ENCODE measurements at places on chromosomes 5 and 9.

DNA sequence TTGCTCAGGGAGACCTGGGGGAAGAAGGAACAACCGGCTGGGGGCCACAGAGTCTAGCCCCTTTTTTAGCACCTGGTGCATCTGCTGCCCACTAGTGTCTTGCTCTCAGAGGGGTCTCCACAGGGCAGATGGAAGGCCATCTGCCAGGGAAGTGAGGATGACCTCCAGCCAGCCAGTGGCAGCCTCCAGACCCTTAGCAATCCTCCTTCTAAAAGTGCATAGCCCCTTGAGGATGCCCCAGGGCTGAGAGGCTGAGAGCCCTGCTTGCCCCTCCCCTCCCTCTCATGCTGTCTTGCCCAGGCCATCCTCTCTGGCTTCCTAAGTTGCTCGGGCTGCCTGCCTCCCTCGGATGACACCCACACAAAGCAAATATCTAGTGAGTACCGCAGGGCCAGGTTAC, 81.5 kb upstream of the PANK3 start:
- no peak for DNase-seq

DNA sequence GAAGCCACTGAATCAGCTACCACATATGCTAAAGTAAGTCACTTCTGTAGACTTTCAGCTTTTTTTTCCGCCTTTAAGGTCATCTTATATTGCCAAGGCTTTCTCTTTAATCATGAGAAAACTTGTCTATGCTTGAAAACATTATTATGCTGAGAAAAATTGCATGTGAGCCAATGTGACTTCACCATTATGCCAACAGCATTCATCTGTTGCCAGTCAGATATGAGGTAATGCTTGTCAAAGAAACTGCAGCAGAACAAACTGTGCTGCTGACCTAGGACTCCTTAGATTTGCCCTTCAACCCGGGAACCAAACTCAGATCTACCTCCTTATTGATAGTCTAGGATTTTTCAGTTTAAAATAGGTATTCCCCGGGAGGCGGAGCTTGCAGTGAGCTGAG, 34.3 kb downstream of the SLC44A1 start:
- no peak for DNase-seq

DNA sequence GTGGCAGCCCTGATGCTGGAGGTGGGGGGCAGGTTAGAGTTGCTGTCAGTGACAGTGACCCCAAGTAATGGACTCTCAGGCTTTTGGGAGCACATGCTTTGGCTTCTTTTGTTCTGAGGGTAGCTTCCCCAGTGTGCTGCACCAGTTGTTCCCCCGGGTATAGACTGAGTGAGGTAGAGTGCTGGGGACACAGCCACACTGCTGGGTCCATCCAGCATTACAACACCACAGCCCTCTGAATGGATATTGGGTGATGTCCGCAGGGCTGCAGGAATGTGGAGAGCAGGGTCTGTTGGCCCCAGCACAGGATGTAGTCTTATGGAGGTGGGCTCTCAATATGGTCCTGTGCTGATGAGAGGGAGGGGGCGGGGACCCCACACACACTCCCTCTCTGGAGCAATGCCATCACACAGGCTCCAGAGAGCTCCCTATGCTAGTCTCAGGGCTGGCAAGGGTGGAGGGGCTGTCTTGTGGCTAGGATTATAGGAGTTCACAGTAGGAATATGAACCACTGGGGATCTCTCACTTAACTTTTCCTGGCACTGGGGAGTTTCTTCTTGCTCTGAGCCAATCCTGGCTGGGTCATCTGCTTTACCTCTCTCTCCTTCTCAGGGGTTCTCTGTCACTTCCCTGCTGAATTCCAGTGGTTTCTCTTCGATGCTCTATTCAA, 20.7 kb downstream of the OSMR start:
- no peak for DNase-seq

DNA sequence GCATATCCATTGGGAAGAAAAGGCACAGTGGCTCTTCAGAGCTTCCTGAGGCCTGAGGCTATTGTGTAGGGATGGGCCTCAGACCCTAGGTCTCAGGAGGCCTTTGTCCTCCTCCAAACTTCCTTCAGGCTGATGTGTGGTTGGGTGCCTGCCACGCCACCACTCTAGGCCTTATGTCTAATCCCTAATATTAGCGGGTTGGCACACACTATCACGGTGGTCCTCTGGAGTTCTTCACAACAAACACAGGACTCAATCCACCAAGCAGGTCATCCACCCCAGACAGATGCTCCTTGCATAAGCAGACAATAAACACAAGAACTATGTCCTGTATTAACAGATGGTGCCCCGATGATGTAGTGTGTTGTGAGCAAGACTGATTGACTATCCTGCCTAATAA, 31.0 kb upstream of the FSTL4 start:
- no peak for DNase-seq

DNA sequence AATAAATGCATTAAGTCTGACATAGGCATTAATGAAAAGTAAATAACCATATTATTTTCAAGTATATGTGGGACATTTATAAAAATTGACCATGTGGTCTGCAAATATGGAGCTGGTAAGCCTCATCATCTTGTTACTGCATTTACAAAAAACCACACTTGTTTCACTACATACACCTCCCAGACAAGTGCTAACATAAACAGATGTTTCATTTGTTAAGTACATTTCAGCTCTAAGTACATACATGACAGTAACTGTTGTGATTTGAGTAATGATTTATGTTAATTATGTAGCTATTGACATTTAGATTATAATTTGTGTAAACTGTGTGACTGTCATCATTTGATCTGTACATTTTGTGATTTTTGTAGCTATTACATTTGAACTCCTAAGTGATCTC, 13.9 kb downstream of the IDNK start:
- no peak for DNase-seq

DNA sequence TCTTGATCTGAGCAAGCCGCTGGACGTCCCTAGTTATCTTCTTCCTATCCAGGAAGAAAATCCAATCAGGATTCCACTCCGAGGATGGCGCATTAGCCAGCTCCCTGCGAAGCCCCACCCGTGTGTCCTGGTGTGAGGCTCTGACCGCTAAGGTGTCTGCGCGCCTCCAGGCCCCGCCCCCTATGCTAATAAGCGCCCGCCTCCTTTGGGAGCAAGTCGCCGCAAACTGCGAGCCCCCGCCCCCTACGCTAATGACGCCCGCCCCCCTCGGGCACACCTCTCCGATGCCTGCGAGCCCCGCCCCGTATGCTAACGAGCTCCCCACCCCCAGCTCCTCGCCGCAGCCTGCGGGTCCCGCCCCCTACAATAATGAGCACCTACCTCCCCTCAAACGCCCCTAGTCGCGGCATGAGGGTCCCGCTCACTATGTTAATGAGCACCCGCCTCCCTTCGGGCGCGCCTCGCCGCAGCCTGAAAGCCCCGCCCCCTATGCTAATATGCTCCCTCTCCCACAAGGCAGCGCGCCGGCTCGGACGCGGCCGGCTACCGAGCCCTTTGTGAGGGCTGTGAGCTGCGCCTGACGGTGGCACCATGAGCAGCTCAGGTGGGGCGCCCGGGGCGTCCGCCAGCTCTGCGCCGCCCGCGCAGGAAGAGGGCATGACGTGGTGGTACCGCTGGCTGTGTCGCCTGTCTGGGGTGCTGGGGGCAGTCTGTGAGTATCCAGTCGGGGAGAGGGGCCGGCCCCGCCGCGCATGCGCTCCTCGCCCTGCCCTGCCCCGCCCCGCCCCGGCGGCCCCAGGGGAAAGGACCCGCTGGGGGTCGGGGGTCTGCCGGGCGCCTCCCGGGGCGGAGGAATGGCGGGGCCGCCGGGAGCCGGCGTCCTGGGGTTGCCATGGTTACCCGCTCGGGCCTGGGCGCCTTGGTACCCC, at the start of gene CACFD1:
CACFD1 (plus strand) TSS at position 503 of the 929 bp plus-strand sequence; CDS start at position 592, 89 bp downstream.
- peak; percentile 90 for DNase-seq

GRCh38 chr9:9612270-9612669, 1000.5 kb downstream of the PTPRD start:
- DNase-seq: no peak

- DNase-seq: no peak
Measured at GRCh38 chr5:145509336-145510136, 325.6 kb downstream of the PRELID2 start.

GRCh38 chr5:159343295-159344094, 13.2 kb upstream of the IL12B start:
- DNase-seq: no peak

- DNase-seq: no peak
Measured at GRCh38 chr5:139682016-139682975, 34.1 kb downstream of the CXXC5 start.

DNA sequence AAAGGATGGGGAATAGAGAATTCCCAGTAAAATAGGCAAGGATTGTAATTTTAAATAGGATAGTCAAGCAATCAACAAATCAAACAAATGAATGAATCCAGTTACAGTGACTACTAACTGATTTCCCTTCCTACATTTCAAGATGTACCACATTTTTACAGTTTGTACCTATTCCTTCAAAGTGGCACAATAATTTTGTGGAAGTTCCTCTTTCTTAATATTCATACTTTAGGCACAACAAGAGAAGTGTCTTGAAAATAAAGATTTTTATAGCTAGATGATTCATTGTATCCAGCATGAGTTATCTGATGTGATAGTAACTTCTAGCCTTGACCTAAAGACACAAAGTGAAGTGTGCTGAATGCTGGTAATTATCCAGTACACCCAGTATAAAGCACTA, 122.2 kb upstream of the ACOT12 start:
- no peak for DNase-seq

- DNase-seq: no peak
Measured at GRCh38 chr5:154196955-154197652, 6.6 kb downstream of the GALNT10 start.

GRCh38 chr5:156405988-156406387, 79.0 kb downstream of the SGCD start:
- no peak for DNase-seq

DNA sequence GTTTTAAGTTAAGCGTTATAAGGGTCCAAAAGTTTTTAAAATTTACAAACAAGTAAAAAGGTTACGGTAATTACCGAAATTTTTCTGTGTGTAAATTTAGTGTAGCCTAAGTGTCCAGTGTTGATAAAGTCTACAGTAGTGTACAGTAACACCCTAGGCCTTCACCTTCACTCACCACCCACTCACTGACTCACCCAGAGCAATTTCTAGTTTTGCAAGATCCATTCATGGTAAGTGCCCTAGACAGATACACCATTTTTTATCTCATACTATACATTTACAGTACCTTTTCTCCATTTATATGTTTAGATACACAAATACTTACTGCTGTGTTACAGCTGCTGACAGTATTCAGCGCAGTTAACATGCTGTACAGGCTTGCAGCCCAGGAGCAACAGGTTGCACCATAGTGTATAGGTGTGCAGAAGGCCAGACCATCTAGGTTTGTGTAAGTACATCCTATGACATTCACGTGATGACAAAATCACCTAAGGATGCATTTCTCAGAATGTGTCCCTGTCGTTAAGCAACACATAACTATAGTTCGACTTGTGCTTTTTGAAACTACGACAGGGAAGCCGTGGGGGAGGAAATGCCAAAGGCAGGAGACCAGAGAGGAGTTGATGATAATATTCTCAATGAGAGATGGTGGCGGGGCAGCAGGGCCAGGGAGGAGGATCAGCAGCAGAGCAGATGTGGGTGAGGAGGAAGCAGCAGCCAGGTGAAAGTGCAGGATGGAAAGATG, 48.6 kb downstream of the PSMB7 start:
- no peak for DNase-seq

GRCh38 chr9:109599131-109599530, 101.0 kb upstream of the PTPN3 start:
- DNase-seq: no peak

GRCh38 chr5:98330871-98331270, 442.6 kb upstream of the RGMB start:
- no peak for DNase-seq

DNA sequence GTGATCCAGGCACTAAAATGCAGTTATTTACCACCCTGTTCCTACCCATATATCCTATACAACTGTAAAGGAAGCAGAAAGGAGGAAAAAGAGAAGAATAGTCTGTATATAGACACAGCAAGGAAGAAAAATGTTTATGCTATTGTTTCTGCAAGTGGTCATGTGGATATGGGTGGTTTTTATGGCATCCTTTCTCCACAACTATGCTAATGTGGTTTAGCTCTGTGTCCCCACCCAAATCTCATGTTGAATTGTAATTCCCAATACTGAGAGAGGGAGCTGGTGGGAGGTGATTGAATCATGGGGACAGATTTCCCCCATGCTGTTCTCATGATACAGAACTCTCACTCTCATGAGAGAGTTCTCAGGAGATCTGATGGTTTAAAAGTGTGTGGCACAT, 439.8 kb downstream of the ZSWIM6 start:
- no peak for DNase-seq

- peak; percentile 17 for DNase-seq
Measured at GRCh38 chr5:127313847-127314473, 23.4 kb downstream of the MEGF10 start.

DNA sequence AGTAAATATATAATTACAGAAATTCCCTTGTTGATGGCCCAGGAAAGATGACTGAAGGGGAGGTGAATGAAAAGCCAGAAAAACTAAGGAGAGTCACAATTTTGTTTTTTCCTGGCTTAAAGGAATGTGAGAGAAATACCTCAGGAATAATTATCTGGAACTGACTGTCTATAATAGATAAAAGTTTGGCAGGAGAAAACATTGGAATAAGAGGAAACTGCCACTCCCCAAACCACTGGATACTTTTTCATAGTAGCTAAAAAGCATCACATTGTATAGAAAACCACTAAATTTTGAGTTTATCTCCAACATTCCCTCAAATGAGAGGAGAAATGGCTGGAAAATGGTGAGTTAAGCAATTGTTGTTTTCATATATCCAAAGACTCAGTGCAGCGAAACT, 326.0 kb downstream of the NPR3 start:
- DNase-seq: no peak

DNA sequence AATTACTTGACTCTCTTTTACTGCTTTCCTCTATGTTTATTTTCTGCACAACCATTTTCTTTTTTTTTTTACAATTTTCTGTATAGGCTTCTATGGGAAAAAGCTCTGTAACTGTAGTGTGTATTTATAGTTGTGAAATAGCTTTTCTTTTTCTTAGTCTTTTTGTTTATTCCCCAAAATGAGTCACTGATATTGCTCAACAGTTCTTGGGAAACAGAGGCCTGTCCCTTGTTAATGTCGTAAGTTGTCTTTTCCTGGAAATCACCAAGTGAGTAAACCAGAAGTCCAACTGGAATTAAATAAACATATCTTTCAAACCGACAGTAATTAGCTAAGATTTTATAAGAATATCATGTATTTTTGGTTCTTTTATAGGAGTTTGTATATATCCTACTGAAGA, 325.1 kb upstream of the PRR16 start:
- no peak for DNase-seq

GRCh38 chr9:108272349-108272899, 583.4 kb downstream of the ACTL7B start:
- no peak for DNase-seq

DNA sequence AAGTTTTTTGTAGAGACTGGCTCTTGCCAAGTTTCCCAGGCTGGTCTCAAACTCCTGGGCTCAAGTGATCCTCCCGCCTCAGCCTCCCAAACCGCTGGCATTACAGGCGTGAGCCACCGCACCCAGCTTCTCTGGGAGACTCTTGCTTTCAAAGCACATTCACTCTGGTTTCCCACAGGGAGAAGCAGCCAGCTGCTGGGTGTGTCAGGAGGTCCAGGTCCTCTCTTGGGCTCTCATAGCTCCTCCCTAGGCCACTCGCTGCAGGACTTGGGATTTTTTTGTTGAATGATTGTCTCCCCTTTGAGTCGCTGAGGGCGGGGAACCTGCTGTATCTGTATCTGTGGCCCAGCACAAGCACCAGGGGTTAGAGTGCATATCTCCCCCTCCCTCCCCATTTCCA, 68.4 kb upstream of the RAPGEF1 start:
- DNase-seq: no peak

Data from stimulated activated CD8-positive, alpha-beta memory T cell treated with anti-CD3 and anti-CD28 coated beads, Interleukin-7, amount 100 ng/mL, for 4 hours (primary cell).